Activated T-helper 1 cell treated with anti-CD3 and anti-CD28 coated beads, Interleukin-2, amount 50 U/mL, for 16 hours (primary cell): ENCODE measurements at places on chromosomes 12 and 14.

- no peak for DNase-seq
These were observed 207.3 kb downstream of the SSPN start for GRCh38 chr12:26402648-26403047.

- no peak for DNase-seq
These were observed 68.7 kb downstream of the STON2 start for GRCh38 chr14:81331229-81332021.

DNA sequence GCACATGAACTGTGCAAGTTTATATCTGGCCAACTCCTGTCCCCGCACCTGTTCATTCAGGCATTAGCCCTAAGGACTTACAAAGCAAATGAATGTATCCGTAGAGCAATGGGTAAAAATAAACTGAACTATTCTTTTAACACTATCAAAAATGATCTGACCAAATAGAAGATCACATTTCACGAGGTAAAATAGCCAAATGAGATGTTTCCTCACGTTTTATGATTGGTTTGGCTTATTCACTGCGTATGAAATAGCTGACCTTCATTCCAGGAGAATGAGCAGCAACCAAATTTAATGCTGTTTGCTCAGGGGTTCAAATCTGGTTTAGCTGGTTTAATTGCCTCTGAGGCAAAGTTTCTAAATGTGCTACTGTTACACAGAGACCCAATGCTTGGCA is 216.0 kb upstream of the EEA1 start:
- DNase-seq = no peak

DNA sequence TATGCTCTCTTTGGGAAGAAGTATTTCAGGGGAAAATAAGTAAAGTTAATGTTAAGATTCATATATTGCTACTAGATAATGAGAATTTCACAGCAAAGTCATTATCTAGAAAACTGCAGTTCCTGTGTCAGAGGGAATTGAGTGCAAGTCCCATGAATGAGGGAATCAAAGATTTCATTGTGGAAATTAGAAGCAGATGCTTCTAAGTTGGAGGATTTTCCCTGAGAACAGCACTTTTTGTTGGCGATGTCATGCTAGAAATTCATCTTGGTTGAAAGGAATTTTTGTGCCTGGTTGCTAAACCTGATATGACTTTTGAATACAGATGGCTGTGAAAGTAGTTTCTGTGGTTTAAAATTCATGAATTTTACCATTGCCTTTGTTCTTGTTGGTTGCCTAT is 25.6 kb downstream of the FRMD6 start:
- DNase-seq = no peak

DNA sequence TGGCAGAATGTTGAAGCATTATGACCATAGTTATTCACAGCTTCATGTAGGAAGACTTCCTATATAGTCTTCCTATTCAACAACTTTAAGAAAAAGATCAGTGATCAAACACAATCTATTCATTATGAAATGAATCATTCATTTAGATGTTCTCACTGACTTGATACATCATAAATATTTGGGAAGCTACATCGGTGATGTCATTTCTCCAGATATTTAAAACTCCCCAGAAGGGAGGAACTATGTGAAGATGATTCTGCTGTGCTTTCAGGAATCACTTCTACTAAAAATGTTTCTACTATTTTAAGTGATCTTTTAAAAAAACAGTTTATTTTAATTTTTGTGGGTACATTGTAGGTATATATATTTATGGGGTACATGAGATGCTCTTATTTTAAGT is 316.4 kb downstream of the BCAT1 start:
- DNase-seq = no peak

- DNase-seq = no peak
These were observed 26.9 kb downstream of the SAMD4A start for GRCh38 chr14:54593860-54594259.

- no peak for DNase-seq
These were observed 514 bp upstream of the LARP4 start for GRCh38 chr12:50400104-50400637.

DNA sequence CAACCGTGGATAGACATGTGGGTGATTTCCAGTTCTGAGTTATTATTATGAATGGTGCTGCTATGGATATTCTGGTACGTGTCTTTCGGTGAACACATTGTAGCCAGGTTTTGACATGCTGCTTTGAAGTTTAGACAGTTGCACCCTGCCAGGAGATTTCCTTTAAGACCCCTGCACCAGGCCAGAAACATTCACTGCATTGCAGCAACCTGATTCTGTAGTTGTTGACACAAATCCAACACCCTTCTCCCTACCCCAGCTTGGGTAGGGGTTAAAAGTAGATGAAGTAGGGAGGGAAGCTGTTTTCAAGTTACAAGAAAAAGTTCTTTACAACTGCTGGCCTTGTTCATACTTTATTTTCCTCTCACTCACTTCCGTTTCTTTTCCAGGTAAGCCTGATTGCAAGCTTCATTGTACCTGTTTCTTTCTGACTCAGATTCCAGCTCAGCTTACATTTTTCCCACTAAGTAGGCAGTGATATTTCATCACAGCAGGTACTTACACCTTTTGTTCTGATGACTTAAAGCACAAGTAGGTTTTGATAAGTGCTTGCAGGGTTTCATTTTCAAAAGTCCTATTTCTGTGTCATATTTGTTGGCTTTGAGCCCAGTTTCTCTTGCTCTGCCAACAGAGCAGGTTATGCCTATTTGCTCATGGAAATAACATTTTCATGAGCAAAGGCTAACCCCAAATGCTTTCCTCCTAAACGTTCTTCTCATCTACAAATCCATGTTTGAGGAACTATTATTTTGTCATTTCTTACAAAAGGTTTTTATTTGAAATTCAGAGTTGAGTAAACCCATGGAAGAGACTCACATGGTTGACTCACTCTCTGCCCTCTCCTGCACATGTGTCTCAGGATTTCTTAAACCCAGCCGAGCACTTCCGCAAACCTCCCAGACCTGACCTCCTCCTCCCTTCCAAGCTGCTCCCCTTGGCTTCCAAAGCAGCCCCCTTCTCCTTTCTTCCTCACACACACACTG is 12.1 kb upstream of the LTA4H start:
- DNase-seq = no peak

GRCh38 chr14:85798856-85799255 is 268.9 kb downstream of the FLRT2 start:
- no peak for DNase-seq

DNA sequence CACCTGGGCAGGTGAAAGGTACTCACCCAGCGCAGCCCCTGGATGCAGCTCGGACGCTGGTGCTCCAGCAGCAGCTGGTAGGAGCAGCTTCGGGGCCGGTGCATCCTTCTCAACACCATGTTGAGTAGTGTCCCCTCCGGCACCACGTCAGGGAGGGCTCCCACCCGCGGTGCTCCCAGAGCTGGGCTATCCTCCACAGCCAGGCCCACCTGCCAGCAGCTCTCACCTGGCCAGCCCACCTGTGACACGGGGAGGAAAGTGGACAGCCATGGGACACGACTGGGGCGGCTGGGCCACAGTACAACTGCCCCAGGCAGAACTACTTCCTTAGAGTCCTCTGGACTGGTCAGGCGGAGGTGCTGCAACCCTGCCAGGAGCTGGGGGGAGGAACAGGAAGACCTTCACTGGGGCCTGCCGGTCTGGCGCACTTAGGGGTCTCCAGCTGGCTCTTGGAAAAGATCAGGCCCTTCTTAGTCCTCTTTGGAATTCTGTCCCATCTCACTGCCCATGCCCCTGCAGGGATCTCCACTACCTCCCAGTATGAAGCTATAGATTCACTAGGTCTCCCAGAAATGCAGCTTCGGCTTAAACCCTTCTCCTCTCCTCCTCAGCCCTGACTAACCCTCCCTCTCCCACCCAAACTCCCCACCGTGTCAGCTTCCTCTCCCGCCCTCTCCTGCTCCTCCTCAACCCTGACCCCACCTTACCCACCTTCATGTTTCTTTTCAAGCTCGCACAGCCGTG is 668 bp downstream of the RAPGEF3 start:
- no peak for DNase-seq

DNA sequence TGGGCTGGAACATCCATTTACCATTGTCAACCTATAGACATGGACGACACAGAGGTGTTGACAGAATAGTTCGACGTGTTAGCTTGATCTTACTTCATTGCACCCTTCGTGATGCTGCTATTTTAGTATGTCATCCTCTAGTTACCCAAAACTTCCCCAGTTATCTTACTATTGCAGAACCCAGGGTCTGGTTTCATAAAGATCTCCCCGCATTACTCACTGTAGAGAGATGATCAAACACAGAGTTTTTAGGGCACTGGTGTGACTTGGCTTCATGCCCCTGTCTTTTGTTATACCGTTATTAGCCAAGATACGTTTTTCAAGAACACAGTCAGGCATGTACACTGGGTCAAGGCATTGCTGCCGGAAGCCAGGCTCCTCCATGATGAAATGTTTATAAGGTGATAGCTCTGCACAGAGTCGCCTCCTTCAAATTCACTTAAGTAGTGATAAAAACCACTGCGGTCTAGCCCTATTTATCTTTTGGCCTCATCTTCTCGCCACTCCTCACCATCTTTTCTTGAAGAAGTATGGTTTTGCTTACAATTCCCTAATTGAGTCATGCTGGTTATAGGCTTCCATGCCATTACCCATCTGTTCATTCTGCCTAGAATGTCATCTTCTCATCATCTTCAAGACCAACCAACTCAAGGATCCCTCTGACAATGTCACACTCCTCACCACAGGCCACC is 1127.9 kb downstream of the VRK1 start:
- no peak for DNase-seq

- DNase-seq = no peak
These were observed 681 bp downstream of the TSHR start for GRCh38 chr14:80956102-80956501.

DNA sequence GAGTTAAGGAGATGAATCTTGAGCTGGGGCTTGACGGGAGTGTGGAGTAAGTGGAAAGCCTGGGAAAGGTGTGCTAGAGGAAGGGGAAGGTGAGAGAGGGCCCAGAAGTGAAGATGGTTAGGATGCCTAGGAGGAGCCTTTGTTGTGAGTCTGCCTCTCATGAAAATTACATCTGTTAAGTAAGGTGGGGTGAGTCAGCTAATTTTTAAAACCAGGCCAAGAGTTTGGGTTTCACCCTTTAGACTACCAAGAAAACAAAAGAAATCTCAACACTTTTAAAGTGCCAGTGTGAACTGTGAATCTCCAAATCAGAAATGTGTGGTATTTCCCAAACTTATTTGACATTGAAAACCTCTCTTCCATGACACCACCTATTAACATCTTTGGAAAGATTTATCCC is 185.2 kb downstream of the CRADD start:
- no peak for DNase-seq

DNA sequence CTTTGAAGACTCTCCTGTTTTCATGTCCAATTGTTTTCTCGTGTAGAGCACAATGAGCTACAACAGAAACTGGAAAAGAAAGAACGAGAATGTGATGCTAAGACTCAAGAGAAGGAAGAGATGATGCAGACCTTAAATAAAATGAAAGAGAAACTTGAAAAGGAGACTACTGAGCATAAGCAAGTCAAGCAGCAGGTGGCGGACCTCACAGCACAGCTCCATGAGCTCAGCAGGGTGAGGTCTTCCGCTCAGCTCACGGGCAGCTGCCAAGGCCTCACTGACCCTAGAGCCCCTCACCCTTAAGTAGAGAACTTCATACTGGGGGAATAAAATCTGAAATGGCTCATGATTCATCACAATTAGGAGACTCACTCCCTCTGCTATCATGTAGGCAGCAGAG is 134.7 kb downstream of the GPR135 start:
- no peak for DNase-seq

- DNase-seq = no peak
These were observed 181.3 kb downstream of the ITPR2 start for GRCh38 chr12:26651566-26652188.
